CD14-positive monocyte (primary cell): ENCODE measurements at places on chromosomes 5 and 9.

DNA sequence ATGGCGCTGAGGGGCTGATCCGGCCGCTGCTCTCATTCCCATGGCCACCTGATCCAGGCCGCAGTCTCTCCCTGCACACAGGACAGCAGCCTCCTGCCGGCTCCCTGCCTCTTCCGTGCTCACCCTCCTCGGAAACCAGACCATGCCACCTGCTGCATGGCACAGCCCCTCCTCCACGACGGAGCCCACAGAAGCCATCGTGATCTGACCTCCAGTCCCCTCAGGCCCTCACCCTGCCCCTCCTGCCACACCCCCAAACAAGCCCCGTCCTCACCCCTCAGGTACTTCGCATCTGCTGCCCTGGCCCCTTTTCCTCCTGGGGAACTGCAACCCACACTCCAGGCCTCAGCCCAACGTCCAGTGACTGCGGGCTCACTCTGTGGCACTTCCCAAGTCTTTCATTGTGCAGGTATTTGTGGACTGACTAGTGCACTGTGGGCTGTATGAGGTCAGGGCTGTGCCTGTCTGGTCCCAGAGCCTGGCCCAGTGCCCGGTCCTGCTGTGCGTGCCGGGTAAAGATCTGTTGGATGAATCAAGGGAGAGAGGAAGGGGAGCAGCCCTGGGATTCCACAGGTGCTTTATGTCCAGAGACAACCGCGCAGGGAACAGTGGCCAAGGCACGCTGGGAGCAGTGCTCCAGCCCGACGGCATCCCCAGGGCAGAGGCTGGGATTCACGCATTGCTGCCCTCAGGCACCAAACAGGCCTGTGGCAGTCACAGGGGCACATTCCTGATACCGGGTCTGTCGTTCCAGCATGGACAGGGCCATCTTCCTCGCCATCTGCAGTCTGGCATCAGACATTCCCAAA, 86.1 kb downstream of the ADAMTS2 start:
- no peak for DNase-seq

DNA sequence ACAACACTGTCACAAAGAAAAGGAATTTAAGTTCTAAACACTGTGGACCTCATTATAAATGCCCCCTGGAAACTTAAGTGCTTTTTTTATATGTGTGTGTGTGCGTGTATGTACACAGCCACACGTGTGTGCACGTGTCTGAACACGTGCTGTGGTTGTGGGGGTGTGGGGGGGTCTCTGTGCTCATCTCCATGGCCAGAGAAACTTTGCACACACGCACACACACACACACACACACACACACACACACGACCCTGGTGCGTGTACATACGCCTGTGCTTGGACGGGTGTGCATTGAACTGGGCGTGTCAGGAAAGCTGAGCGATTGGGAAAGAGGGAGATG, 27.9 kb downstream of the AMBP start:
- DNase-seq, result no peak

DNA sequence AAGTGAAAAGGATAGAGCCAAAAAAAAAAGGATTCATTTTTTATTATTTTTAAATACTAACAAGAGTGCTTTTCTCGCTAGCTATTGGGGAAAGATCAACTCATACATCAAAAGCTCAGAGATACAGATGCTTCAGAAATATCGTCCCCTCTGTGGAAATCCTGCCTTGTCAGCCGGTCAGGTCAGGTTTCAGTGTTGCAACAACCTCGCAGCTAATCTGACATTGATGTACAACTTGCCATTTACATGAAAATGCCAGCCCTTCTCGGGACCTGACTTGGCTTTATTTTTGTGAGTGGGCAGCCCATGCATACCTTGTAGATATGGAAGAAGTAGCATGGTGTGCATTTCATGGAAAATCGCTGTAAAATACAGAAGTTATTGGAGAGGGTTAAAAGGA, 358.8 kb upstream of the ADAMTS16 start:
- no peak for DNase-seq

DNA sequence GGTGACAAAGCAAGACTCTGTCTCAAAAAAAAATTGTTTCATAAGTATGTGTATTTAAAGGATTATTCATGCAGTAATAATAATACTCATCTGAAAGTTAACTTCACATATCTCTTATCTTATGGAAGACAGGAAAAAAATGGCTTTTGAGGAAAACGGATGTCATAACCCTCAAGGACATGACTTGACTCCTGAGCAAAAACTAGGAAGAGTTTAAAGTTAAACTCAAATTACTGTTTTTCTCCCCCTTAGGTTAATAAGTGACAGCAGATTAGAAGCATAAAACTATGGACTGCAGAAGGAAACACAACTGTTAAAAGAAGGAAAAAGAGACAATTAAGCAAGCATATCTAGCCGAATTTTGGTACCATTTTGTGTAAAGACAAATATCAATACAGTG, 16.5 kb downstream of the DHX29 start:
- DNase-seq, result no peak

GRCh38 chr5:181181650-181182565, 23.1 kb downstream of the TRIM7 start:
- DNase-seq, result peak; percentile 64

DNA sequence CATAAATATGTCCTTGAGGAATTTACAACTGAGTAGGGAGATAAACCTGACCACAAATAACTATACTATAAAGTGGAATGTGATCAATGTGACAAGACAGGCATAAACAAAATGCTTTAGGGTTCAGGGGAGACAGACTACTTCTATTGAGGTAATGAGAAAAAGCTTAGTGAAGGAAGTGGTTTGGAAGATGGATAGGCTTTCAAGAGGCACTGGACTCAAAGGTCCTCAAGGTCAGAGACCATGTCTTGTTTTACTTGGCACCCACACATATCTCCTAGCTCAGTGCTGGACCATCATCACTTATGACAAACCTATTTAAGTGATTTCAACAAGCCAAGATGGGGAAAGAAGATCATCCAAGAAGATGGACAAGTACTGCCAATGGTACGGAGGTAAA, 257.8 kb downstream of the BNC2 start:
- no peak for DNase-seq

GRCh38 chr5:40578501-40579451, 100.9 kb upstream of the PTGER4 start:
- peak; percentile 35 for DNase-seq

DNA sequence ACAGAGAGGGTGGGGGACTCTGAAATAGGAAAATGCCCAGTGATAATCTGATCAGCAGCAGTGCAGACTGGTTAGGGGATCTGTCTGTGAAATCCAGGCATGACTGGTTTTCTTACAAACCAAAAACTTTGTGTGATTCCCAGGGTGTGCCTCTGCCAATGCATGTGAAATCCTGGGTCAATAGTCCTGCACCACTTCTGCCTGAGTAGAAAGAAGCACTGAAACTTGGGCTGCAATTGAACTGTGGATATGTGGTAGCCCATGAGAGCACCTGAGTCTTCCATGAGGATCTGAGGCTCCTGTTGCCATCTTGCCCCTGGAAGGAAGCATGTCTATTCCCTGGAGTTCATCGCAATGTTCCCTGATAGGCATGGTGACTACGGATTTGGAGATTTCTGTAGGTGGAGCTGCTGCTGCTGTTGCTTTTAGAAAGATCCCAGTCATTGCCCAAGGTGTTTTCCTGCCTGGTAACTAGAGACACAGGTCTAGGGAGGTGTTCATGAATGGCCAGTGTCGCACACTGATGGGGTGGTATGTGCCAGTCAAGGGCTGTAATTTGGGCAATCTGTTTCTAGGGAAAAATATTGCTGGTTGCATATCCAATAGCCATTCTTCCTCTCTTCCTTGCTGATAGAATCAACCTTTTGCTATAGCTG, 146.7 kb downstream of the CARTPT start:
- no peak for DNase-seq

GRCh38 chr9:93231121-93231694, 47.3 kb downstream of the WNK2 start:
- peak; percentile 57 for DNase-seq

DNA sequence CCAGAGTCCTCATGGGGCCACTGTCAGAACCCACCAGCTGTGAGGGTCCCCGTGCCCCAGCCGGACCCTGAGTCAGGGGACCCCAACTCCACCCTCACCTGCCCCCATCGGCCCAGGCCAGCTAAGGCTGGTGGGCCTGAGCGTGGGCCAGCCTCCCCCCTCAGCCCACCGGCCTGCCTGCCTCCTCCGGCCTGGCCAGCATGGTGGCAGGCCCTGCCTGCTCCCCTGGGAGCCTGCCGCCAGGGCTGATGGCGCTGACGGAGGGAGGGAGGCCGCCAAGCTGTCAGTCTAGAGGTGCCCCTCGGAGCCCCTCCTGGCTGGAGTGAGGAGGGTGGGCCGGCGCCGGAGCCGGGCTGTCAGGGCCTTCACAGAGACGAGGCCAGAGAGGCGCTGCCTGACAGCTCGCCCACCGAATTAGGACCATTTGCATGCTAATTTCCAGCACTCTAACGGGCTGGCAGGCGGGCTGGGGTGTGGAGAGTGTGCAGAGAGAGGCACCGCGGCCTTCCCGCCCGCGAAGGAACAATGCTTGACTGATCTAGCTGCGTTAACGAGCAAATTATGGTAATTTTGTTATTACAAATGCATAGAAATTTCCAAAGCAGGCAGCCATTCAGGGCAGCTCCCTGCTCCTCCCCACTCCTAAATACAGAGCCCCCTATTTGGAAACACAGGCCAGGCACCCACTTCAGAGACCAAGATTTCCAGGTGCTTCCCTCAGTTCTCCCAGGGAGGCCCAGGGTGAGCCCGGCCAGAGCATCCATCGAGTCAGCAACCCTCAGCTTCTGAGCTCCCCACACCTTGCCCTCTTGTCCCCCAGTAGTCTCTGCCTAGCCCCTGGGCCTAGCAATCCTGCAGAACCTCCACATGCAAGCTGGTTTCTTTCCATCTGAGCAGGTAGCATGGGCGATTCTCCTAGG, 169.3 kb downstream of the PAX5 start:
- DNase-seq, result no peak

DNA sequence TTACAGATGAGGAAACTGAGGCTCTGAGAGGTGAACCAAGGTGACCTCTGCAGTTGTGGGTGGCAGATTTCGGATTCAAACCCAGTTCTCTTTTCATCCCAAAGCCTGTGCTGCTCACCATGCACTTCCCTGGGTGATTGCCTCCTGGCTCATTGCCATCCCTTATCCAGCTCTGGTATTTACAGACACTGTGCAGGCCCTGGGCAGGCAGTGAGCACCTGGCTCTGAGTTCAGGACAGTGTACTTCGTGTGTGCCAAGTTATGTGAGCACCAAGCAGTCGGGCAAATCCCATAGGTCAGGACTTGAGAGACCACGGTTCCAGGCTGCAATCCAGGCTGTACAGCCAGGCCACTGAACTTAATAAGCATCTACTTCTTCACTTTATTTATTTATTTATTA, 1.4 kb downstream of the LRSAM1 start:
- no peak for DNase-seq

DNA sequence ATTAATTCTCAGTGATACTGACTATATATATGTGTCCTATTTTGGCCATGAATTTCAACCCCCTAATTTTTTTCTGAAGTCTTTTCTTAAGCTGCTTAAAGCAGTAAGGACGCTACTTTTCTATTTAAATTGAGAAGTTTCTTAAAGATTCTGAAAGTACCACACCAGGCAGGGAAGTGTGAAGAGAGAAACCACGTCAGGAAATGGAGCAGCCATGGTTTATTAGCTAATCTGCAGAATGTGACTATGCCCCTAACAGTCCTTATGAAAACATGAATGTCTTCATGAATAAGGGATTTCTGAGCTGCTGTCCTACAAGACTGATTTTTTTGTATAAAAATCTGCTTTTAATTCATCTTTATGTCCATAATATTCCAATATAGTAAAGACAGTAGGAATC, 1724.3 kb upstream of the C9orf72 start:
- no peak for DNase-seq

GRCh38 chr5:149337736-149338135, 7.6 kb upstream of the GRPEL2 start:
- no peak for DNase-seq

- no peak for DNase-seq
Measured at GRCh38 chr5:73740274-73740790, 114.3 kb downstream of the ARHGEF28 start.

DNA sequence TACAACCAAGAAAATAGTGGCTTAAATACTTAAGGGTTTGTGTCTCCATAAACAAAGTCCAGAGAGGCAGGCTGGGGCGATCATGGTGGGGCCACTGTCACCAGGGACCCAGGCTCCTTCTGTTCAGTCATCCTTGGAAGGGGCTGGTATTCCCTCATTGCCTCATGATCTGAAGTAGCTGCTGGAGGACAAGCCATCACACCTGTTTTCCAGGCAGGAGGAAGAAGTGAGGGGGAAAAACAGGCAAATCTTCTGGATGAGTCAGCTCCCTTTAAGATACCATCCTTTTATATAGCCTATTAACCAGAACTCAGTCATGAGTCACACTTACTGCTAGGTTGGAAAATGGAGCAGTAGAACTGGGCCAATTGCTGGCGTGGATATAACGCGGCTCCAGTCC, 92.3 kb downstream of the DAP start:
- DNase-seq, result no peak

DNA sequence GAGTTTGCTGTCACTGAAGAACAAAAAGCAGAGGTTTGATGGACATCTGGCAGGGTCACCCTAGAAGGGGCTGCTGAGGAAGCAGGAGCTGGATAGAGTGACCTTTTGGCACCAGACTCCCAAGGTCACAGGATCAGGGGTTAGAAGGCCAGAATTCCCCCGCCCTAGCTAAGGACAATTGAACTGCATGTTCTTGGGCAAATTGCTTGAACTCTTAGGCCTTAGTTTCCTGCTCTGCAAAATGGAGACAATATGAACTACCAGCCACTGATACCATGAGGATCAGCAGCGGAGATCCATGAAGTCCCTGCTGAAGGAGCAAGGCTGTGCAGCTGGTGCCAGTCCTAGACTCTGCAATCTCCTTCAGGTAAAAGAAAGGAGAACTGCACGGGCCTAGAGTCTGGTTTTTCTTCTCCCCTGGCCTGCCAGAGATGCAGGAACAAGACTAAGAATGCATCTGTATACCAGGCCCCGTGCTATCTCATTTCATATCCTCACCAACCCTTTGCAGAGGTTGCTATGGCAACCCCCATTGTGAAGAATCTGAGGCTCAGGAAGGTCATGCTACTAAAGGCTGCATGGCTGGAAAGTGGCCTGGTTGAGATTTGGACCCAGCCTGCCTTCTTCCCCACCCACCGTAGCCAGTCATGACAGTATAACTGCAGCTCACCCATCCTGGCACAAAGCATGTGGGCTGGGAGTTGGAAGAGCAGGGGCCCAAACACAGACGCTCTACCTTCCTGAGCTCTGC, 33.7 kb downstream of the CAMK2A start:
- no peak for DNase-seq

- DNase-seq, result no peak
Measured at GRCh38 chr5:138096363-138096762, 12.5 kb downstream of the WNT8A start.

GRCh38 chr5:119385136-119385535, 29.3 kb downstream of the TNFAIP8 start:
- DNase-seq, result no peak

GRCh38 chr9:13278368-13279246, 885 bp downstream of the MPDZ start:
- DNase-seq, result no peak

DNA sequence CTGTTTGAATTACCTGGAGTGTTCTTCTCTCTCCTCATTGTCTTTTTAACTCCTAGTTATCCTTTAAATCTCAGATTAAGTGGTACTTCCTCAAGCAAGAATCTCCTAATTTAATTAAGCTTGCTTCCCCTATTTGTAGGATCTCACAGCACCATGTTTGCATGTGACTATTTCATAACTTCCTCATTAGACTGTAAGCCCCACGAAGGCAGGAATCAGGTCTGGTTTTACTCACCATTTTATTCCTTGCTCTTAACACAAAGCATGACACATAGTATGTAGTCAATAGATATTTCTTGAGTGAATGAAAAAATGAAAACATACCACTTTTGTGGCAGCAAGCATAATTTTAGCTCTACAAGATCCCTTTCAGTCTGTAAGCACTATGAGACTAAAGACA, 1.3 kb upstream of the ERMP1 start:
- DNase-seq, result peak; percentile 41

GRCh38 chr5:158952248-158952545, 147.5 kb downstream of the EBF1 start:
- no peak for DNase-seq
